ENCODE measurements at places on chromosomes 4 and X.

DNA sequence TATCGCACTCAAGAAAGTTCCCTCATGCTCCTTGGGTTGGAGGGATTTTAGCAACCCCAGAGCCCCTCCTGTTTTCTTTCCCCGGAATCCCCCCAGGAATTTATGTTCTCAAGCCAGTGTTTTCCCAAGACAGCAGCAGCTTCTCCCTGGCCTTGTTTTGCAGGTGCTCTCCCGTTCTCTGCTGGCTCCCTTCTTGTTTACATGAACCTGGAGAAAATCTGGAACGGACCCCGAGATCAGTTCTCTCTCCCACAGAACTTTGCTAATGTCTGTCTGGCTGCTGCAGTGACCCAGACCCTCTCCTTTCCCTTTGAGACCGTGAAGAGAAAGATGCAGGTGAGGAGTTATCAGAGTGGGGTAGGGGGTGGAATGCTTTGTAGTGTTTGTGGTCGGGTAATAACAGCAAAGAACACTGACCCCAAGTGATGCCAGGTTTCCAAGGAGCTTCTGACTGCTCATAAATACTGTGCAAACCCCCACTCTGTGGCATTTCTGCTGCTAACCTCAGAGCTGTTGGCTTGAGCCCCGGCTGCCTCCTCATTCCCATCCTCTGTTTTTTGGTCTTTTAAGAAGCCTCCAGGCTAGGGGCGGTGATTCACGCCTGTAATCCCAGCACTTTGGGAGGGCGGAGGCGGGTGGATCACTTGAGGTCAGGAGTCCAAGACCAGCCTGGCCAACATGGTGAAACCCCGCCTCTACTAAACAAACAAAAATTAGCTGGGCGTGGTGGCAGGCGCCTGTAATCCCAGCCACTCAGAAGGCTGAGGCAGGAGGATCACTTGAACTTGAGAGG lies 11.1 kb downstream of the SLC25A43 start:
- no peak for DNase-seq

DNA sequence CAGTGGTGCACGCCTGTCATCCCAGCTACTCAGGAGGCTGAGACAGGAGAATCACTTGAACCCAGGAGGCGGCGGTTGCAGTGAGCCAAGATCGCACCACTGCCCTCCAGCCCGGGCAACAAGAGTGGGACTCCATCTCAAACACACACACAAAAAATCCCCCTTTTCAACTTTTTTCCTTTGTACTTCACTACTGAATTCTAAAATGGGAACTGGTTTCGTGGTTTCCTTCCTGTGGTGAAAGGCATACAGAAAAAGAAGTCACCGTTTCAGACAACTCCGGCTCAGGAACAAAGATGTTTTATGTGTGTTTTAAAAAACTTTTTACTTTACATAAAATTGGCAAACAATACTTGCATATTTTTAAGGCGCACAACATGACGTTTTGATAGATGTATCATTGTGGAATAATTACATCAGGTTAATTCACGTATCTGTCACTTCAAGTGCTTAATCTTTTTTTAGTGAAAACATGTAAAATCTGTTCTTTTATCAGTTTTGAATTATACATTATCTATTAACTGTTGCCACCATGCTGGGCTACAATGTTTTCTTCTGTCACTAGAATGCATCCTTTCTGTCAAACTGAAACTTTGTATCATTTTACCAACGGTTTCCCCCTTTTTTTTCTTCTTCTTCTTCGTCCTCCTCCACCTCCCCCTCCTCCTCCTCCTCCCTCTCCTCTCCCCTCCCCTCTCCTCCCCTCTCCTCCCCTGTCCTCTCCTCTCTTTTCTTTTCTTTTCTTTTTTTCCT lies 186.0 kb downstream of the CRLF2 start:
- DNase-seq = no peak

DNA sequence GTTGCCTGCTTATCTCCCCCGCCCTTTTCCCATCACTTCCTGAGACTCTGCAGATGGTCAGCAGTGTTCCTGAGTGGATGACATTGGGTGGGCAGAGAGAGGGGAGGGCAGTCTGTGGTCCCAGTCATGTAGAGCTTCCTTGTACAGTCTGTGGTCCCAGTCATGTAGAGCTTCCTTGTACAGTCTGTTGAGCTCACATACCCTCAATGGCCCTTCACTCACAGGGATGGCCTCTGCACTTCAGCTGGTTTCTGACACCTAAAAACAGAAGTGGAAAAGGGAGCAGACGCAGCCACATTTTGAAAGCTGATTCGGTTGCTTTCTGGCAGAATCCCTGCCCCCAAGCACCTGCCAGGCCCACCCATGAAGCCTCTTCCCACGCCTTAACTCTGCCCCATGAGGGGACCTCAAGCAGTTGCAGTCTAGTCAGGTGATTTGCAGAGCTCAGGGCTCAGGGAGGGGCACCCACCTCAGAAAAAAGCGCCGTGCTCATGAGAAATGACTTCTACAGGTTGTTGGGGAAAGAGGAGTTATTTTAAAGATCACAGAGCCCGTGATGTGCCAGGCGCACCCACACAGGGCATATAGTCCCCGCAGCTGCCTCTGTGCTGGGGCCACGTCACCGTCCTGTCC lies 3.6 kb upstream of the TMEM271 start:
- no peak for DNase-seq

DNA sequence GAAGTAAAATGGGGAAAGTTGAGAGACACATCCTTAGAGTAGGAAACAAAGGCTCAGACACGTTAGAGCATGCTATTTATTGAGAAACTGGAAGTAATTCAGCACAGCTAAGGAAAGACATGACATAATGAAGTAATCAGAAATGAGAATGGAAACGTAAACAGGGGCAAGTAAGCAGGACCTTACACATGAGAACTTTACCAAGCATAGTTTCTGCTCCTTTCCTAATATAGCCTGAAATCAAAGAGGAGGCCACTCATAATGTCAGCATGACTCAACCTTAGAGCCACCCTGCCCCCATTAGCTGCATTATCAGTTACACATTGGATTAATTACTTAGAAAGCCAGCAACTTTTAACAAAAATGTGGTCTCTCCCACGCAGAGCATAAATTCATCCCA lies 558.3 kb upstream of the GRIA3 start:
- no peak for DNase-seq

- no peak for DNase-seq
Observed at GRCh38 chrX:55484948-55485347, 4.7 kb downstream of the USP51 start.

GRCh38 chrX:110381216-110381615 lies 22.6 kb downstream of the RTL9 start:
- DNase-seq = no peak

DNA sequence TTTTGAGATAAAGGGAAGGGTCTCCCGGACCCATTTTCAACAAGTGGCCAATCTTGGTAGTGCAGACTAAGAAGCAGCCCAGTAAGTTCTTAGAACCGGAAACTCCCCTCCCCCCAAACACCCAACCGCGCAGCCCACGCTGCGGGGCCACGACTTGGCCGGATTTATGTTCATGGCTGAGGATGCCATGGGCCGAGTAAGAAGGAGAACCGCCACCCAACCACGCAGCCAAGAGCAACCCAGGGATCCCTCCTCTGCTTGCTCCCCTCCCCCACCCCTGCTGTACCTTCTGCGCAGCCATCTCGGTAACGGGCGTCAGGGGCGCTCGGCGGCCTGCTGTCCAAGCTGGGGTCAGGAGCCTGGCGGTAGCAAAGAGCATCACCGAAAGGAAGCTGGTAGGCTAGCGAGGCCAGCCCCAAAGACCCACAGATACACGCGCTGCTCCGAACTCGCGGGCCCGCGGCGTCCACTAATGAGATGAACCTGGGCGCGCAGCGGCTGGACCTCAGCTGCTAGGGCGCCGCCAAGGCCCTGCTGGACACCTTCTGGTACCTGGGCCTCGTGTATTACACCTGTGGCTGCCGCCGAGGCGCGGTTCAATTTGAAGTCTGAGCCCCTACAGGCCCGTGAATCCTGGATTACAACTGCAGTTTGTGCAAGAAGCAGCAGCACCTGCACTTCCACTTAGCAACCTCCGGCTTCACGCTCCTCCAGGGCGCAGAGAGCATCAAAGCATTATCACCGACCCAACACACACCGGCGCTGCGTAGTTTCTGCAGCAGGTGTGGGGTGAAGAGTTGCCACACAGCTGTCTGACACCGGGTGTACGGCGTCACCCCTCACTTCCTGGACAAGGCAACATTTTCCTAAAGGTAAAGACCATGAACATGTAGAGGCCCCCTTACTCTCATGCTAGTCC lies 63.4 kb downstream of the NUDT10 start:
- peak; percentile 52 for DNase-seq

- DNase-seq = no peak
Observed at GRCh38 chrX:53321943-53322497, 40.6 kb upstream of the IQSEC2 start.

- no peak for DNase-seq
Observed at GRCh38 chrX:36214924-36215323, 295.4 kb downstream of the CFAP47 start.
